ENCODE measurements at places on chromosomes 2 and 18.

DNA sequence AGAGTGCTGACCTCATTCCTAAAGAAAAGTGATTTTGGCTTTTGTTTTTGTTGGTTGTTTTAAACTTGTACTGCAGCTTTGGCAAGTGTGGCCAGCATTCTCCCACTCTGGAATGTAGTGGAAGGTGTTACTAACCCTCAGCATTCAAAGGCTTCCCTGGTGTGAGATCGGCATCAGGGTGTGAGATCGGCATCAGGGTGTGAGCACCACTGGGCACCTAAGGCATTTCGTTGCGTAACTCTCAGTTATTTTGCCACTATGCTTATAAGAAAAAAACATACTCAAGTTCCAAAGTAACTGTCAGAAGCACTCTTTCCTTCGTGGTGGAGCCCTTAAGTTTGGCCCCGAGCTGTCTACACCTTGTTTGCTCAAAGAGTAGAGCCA is 1.7 kb downstream of the CYBRD1 start:
- no peak for DNase-seq

DNA sequence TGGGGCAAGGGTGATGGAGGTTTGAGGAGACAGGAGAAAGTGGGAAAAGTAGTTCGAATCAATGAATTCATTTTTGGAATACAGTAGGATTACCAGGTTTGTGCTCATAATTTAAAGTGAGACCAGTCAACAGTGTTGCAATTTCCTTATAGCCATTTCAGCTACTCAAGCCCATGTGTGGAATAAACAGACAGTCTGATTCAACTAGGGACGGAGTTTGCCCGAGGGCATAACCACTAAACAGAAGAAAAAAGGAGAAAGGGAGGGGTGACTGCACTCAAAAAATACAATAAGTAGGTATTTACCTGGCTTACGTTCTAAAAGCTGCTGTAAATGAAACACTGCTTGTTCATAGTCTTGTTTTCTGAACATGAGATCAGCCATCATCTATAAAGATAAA is 55.2 kb downstream of the TTC21B start:
- DNase-seq: no peak

DNA sequence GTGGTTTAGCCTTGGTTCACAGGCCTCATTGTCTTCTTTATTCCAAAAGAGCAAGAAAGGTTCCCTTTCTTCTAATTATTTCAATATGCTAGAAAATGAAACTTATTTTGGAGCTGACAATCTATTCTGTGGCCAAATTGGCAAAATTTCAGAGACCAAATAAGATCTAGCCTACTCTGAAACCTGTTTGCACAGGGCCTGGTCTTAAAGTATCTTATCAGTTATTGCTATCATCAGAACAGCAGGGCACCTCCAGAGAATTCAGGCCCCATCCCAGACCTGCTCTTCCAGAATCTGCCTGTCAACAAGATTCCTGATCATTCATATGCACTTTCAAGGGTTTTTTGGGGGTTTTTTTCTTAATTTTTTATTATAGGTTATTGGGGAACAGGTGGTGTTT is 198.7 kb downstream of the ANAPC1 start:
- DNase-seq: no peak

GRCh38 chr18:27793013-27793785 is 383.7 kb downstream of the CDH2 start:
- DNase-seq: no peak

- no peak for DNase-seq
Observed at GRCh38 chr2:234058881-234059280, 8.4 kb downstream of the SPP2 start.

- DNase-seq: peak; percentile 48
Observed at GRCh38 chr2:68925295-68925896, 27.3 kb downstream of the GKN2 start.

- DNase-seq: no peak
Observed at GRCh38 chr2:86519349-86519748, 43.9 kb downstream of the CHMP3 start.

GRCh38 chr2:176917-177316 is 86.9 kb downstream of the SH3YL1 start:
- no peak for DNase-seq

DNA sequence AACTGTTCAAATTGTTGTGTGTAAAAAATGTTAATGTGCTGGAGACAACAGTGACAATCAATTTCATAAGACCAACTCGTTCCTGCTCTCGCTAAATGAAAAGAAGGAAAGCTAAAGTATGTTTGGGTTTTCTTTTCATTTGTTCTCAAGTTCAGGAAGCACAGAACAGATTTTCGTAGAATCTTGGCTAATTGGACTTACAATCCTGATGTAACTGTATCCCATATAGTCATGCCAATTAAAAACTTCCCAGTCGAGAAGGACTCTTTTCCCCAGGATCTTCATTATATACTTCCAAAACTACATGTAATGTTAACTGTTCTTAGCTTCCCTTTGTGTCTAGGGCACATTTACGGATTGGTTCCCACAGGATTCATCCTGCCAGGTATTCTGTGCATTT is 135.4 kb upstream of the ITGB6 start:
- no peak for DNase-seq

DNA sequence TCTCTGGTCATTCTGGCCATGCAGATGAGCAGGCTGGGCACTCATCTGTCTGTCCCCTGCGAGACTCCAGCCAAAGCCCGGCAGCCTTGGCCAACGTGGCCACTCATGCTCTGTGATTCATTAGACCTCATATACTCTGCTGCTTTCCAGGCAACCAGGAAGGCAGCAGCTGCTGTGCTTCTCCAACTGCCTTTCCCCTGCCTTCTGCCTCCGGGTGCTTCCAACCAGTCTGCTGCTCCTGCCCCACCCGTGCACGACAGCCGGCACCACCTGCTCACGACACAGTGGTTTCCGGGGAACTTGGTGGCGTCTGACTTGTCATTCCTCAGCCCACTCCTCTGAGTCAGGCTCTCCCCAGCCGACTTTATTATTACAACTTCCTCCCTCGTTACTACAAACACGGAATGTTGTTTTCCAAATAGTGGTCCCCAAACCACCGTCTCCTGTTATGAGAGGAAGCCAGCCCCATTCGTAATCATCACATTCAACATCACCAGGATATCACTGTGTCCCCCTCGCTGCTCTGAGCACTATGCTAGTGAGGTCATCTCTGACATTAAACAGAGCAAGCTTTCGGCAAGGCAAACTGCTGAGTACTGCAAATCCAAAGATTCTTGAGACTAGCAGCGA is 392.4 kb downstream of the ALK start:
- DNase-seq: peak; percentile 62

- DNase-seq: peak; percentile 60
Observed at GRCh38 chr2:196066291-196067087, 2.1 kb downstream of the DNAH7 start.

DNA sequence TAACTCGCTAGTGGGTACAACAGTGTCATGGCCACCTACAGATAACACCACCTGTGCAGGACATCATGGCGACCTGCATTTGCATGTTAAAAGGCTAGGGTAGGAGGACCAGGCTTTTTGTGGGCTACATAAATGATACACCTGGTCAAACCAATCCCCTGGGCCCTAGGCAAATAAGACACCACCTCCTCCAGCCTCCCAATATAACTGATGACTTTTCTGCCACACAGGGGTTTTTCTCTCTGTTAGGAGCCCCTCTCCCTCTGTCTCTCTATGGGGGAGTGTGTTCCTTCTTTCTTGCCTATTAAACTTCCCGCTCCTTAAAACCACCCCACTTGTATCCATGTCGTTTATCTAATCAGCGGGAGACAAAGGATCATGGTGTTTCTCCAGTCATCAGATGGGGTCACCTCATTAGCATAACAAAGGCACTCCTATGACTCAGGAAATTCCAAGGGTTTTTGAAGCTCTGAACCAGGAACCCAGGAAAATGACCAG is 10.8 kb upstream of the BUB1 start:
- DNase-seq: peak; percentile 69

DNA sequence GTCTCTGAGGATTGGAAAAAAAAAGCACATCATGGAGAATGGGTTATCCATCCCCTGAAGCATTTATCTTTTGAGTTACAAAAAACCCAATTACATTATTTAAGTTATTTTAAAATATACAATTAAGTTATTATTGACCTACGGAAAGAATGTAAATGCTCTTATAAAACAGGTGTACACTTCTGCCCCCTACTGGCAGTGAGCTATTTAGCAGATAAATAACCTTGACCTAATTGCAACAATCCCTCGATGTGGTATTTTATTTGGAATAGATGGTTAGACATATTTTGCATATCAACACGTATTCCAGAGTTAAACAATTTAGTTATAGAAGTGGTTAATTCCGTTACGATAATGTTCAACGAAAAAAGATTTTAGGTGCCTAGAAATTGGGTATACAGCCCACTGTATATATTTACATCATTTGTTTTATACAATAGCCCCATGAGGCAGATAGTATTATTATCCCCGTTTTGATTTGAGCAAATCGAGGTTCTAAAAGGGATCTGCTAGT is 9.1 kb upstream of the DAW1 start:
- DNase-seq: peak; percentile 72

- DNase-seq: no peak
Observed at GRCh38 chr2:20299113-20299512, 51.5 kb downstream of the PUM2 start.

DNA sequence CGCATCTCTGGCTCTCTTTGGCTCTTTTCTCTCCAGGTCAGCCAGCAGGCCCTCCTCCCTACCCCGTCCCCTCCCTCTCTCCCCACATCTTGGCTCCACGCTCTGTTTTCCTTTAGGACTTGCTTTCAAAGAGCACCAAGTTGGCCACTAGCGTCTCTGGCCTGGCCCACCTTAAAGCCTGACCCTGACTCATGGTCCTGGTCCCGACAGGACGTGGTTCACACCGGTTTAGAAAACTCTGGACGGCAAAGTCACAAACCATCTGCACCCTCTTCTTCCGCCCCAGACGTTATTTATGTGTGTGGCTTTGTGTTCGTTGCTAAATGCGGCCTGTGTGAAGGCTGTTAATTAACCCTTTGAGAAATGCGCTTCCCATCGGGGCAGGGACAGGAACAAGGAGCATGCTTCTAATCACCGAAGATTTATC is 169.0 kb upstream of the HAAO start:
- DNase-seq: peak; percentile 38

DNA sequence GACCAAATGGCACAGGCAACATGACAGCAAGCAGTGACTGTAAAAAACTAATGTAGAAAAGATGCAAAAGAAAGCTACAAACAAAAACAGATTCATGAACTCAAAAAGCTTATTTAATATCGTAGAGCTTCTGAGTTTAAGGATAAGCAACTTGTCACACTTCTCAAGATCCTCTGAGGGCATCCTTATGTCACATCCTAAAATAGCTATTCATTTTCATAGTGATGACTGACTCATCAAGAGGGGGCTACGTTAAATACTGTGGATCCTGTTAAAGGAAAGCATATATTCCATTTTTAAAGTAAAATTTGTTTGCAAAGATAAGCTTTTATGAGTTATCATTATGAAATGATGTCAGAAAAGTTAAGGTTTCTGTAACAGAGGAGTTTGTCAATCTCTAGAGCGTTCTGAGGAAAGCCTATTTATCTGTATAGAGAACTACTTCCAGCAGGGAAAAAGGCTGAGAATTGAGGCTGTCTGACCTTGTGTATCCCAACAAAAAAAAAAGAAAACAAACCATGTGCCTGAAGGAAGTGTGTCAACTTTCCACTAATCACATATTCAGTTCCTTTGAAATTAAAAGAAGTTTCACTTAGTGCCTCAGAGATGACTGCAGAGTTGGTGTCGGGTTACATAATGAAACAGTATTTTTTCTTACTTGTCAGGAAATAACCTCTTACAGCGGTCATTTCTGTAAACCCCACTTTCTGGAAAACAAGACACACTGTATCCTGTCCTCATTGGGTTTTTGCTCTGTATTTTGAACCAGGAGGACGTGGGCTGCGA is 115.5 kb downstream of the ESCO1 start:
- peak; percentile 34 for DNase-seq

DNA sequence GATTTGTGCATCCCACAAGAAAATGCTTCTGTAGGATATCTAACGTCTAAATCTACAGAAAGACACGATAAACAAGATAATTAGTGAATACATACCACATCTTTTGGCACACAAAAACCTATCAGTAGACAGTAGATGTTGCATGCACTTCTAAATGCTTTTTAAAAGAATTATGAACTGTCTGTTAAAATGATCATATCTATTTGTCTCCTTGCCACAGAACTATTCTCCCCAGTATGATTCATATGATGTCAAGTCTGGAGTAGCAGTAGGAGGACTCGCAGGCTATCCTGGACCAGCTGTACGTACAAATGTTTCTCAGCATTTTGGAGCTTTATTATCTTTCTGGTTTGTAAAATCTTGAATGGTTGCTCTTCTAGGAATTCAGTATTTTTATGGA is 12.7 kb downstream of the COL3A1 start:
- DNase-seq: no peak

- DNase-seq: no peak
Observed at GRCh38 chr2:231228974-231229529, 30.6 kb downstream of the ARMC9 start.

- no peak for DNase-seq
Observed at GRCh38 chr2:100064592-100065428, 77.6 kb downstream of the AFF3 start.

GRCh38 chr2:3665886-3666612 is 8.0 kb downstream of the ALLC start:
- DNase-seq: no peak

DNA sequence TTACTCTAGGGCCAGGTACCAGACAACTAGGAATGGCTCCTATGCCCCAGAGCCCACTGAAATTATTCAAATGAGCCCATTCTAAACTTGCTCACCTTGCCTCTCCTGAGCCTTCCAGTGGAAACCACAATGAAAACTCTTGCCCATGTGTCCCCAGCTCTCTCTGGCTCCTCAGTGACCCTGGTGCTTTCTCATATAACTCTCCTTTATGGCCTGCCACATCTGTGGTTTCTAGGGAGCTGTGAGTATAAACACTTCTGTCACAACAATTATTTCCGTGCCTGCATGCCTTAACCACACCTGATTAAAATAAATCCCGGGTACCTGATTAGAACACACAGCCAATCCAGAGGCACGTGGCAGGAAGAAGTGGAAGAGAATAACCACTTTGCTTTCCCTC is 333.0 kb upstream of the SPRED2 start:
- DNase-seq: no peak

- peak; percentile 71 for DNase-seq
Observed at GRCh38 chr2:190469771-190470170, 61.6 kb downstream of the MFSD6 start.
